ENCODE measurements at places on chromosomes 11 and 22.

- DNase-seq, result no peak
Measured at GRCh38 chr22:33328789-33329296, 270.7 kb upstream of the SYN3 start.

GRCh38 chr11:109208121-109208520, 213.9 kb upstream of the C11orf87 start:
- no peak for DNase-seq

- no peak for DNase-seq
Measured at GRCh38 chr11:47188259-47188658, 2.0 kb upstream of the PACSIN3 start.

DNA sequence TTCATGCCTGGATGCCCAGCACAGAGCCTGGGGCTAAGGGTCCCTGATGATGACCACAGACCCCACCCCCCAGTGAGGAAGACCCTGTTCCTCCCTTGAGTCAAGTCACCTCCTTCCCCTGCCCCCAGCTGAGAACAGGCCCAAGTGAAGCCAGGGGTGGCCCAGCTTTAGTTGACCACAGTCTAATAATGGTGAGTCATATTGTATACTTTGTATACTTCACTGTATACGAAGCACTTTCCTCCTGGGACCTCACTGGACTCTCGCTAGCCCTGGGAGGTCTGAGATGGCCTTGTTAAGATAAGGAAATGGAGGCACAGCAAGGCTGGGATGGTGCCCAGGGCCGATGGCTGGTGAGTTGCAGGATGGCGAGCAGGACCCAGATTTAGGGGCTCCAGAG, 3.7 kb upstream of the FLRT1 start:
- DNase-seq, result no peak

GRCh38 chr11:46914363-46914762, 4.0 kb downstream of the LRP4 start:
- no peak for DNase-seq

- no peak for DNase-seq
Measured at GRCh38 chr11:86374069-86374468, 618 bp upstream of the CCDC81 start.

DNA sequence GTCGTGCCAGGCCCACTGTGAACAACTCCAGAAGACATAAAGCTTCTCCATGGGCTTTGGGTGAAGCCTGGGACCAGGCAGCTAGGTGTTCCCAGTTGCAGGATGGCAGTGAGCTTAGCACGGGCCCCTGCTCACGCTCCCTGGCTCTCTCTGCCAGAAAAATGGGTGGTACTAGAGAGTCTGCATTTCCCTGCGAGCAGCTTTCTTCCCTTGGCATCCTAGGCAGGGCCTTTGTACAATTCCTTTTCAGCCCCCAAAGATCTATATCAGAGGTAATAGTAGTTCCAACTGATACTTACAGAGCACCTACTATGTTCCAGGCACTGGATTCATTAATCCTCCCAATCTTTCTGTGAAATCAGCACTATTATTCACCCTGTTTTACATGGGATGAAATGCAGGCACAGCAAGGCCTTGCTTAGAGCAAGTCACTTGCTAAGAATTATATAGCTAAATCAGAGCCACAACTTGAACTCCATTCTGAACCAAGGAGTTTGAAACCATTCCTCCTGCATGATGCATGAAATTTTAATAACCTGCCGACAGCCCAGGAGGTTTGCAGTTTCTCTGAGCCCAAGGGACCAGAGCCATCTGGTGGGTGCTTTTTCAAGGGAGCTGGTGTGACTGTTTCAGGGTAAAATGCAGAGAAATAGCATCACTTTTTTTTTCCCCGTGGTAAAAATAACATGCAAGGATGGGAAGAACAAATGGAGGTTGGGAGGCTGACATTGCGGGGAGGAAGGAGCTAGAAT, 22.7 kb downstream of the NAV2 start:
- no peak for DNase-seq

DNA sequence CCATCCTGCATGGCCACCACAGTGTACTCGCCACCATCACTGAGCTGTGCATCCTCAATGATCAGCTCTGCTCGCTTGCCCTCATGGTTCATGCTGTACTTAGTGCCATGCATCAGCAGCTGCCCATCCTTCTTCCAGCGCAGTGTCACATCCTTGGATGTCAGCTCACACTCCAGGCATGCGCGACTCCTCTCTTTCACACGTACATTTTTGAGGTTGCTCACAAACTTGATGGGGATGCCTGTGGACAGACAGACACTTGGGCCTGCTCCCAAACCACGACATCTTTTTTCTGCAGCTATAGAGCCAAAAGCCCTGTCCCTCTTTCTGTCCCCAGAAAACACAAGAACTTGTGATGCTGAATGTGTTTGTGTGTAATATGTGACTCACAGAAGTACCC, 10.5 kb downstream of the IGSF22 start:
- DNase-seq, result no peak

DNA sequence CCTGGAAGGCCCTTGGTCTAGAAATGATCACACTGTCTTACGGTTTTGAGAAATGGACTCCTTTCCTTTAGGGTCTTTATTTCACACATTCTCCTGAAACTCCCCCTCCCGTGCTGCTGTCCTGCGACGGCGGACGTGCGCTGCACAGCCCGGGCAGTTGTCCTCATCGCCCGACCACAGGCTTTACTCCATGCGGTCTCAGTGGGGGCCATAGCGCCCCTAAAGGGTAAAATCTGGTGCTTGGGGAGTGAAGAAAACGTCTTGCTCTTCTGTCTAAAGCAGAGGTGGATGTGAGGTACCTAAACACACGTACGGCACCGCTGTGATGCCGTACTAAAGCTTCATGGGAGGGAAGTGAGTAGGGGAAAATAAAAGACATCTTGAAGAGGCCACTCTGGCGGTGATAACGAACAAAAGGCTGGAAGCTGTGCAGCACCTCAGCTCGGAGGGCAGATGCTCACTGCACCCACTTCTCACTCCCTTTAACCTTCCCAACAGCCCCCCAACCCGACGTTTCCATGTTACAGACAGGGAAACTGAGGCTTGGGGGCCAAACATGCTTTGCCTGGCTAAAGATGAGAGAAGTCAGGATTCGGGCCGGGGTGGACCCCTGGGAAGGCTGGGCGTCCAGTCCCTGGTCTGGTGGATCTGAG, 22.6 kb downstream of the MPPED1 start:
- no peak for DNase-seq

GRCh38 chr11:3014057-3014938, 22.2 kb upstream of the NAP1L4 start:
- peak; percentile 75 for DNase-seq

DNA sequence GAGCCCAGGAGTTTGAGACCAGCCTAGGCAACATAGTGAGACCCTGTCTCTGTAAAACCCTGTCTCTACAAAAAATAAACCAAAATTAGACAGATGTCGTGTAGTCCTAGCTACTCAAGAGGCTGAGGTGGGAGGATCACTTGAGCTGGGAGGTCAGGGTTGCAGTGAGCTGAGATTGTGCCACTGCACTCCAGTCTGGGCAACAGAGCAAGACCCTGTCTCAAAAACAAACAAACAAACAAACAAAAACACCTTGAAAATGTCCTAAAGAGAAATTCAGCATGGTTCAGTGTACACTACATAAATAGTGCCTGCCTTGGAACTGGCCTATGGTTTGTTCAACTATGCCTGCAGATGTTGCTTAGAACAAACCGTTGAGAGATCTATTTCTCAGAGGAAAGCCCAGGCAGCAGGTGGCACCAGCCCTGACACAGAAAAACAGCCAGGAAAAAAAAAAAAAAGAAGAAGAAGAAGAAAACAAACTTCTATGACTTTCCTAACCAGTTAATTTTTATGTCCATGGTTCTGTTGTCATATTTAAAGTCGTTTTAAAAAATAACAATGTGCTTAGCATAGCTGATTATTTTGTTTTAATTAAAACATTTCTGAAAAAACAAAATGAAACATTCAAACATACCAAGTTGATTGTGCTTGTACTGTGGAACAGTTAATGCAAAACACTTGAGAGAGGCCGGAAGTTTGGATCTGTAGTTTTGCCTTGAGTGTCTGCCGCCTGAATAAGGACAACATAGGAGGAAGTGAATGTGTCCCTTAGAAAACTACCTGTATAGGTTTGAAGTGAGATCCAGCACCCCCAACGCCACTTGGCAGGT, 5.4 kb downstream of the KREMEN1 start:
- no peak for DNase-seq

GRCh38 chr11:35118906-35119305, 20.1 kb upstream of the CD44 start:
- DNase-seq, result no peak

- no peak for DNase-seq
Measured at GRCh38 chr11:70205766-70206165, 2.7 kb downstream of the FADD start.

DNA sequence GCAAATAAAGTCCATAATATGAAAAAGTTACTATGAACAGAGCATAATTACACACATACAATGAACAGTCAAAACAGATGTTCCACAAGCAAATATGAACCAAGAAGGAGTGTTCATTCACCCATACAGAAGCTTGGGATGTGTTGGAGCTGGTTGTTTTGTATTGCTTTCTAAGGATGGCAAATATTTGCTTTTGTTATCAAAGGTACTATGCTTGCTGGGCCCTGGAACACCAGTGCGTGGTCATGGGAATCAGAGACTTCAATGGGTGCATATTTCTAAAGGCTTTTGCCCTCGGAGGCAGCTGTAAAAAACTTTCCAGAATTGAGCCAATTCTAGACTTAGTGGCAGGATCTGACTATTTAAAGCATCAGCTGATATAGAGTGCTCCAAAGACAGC, 85.1 kb downstream of the BARX2 start:
- no peak for DNase-seq

DNA sequence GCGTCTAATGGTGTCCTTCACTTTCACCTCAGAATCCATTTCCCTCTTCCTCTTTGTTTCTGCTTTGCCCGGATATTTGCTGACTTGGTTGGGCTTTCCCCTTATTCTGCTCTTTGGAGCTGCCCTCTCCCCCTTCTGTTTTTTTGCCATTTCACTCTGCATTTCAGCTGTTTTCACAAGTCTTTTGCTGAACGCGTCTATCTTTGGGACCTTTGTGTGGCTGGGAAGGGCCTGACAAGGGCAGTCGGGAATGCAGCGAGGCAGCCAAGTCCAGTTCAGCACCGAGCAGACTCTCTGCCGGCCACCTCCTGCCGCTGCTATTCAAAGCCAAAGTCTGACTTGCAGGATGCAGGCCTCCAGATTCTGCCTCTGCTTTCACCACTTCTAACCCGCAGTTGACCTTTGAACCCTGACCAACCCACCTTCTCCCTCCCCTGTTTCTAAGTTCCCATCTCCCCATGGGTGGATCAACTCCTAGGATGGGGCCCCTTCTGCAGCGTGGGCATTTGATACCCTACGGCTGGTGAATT, 38.2 kb downstream of the FEZ1 start:
- no peak for DNase-seq

DNA sequence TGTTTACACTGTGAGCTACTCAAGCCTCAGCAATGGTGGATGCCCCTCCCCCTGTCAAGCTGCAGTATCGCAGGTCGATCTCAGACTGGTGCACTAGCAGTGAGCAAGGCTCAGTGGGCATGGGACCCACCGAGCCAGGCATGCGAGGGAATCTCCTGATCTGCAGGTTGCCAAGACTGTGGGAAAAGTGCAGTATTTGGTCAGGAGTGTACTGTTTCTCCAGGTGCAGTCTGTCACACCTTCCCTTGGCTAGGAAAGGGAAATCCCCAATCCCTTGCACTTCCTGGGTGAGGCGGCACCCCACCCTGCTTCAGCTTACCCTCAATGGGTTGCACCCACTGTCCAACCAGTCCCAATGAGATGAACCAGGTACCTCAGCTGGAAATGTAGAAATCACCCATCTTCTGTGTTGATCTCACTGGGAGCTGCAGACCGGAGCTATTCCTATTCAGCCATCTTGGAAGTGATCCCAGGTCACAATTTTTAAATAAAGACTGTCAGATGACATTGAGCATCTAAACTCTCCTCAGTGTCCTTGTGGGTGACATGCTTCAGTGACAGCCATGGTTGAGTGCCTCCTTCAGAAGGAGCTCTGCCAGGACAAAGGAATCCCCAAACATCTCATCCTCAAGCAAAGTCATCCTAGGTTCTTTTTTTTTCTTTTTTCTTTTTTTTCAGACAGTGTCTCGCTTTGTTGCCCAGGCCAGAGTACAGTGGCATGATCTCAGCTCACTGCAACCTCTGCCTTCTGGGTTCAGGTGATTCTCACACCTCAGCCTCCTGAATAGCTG, 10.8 kb downstream of the SLC22A24 start:
- no peak for DNase-seq

- DNase-seq, result no peak
Measured at GRCh38 chr11:113276466-113276865, 37.9 kb upstream of the TTC12 start.

DNA sequence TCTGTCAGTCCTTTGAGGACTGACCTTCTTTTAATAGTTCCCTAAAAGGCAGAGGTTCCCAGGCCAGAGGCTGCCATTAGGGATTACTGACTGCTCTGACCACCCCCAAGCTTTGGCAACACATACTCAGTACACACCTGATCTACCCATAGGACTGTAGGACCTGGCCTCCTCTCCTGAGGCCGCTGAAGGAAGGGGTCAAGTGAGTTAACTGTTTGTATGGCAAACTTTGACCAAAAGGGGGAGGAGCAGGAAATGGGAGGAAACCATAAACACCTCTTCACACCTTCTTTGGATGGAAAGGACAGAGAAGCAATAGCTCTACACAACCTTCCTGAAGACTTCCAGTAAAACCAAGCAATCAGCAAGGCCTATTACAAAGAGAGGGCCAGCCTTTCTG, 104.0 kb downstream of the APOL5 start:
- no peak for DNase-seq

DNA sequence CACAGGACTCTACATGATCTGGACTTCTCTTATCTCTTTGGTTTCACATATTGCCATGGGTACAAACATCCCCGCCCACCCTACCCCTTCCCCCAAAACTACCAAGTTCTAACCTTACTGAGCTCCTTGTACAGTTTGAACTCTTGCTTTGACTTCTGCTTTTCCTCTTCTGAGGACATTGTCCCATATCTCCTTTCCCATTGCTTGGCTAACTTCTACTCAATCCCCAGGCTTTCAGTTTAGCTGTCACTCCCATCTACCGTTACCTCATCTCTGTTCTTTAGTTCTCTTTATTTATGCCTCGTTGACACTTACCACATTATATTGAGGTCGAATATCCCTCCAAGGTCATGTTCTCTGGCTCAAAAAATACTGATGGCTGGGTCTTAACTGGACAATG, 393.5 kb upstream of the CADM1 start:
- DNase-seq, result no peak

- DNase-seq, result no peak
Measured at GRCh38 chr11:110077831-110078325, 15.3 kb upstream of the ZC3H12C start.

GRCh38 chr11:124174001-124174583, 9.1 kb upstream of the OR10D3 start:
- DNase-seq, result no peak

- DNase-seq, result no peak
Measured at GRCh38 chr11:60056349-60056969, at the start of gene MS4A3. Gene MS4A3, plus strand, starts transcription at chr11:60056665. Its CDS starts 4,496 bp downstream, at chr11:60061161.

- DNase-seq, result no peak
Measured at GRCh38 chr22:33896575-33897447, 23.5 kb downstream of the LARGE1 start.

- no peak for DNase-seq
Measured at GRCh38 chr11:119460582-119460981, 37.6 kb upstream of the THY1 start.
